Liver (tissue), 10 donors: ENCODE measurements at places on chromosomes 3 and 15. TPM values are rescaled to one million over a fixed set of nuclear protein-coding genes. Genes with fewer than 3 reads are reported as not detected.
A peak's percentile ranks its signal among the peaks of the same experiment; 100 is the strongest.

DNA sequence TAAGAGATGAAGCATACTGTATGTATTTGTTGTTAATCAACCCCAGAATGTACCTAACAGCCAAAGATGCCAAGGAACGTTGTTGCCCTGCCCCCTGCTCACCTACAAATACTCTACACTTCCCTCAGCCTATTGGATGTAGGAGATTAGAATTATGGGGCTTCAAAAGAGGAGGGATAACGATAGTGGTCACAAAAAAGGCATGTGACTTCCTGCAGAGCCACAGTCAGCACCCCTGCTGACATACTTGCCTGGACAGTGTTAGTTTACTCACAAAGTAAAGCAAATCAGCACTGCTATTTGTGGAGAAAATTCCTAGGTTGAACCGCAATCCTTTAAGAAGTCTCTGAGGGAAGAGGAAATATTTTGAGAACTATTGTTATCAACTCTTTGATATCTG is 37.9 kb downstream of the PARP15 start:
- no peaks in the 10 kb centered on the region for H3K4me1 ChIP-seq
- DNase-seq: no peak
- H3K4me3 ChIP-seq: no peak overlapping the region
- H3K27me3 ChIP-seq: no peaks in the 10 kb centered on the region

DNA sequence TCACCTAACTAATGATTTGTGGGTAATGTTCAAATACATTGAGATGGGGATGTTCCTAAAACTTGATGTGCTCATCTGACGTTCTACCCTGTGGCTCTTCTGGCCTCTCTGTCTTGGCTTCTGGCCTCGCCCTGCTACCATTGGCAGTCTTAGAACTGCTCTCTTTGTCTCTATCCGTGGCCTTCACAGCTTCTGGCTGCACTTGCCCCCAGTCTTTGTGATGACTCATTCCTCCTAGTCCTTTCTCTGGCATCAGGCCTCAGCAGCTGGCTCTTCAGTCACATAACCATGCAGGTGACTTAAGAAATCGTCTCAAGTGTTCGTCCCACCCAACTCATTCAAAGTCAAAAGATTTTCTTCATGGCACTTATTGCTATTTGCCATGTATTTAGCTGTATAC is 188.1 kb downstream of the BBX start:
- H3K4me3 ChIP-seq: no peak overlapping the region
- H3K27me3 ChIP-seq: no peaks in the 10 kb centered on the region
- no peak for DNase-seq
- H3K4me1 ChIP-seq: no peaks in the 10 kb centered on the region
- no peak overlapping the region for H3K27ac ChIP-seq
- H3K36me3 ChIP-seq: peaks cover 12% of the 10 kb centered on the region

DNA sequence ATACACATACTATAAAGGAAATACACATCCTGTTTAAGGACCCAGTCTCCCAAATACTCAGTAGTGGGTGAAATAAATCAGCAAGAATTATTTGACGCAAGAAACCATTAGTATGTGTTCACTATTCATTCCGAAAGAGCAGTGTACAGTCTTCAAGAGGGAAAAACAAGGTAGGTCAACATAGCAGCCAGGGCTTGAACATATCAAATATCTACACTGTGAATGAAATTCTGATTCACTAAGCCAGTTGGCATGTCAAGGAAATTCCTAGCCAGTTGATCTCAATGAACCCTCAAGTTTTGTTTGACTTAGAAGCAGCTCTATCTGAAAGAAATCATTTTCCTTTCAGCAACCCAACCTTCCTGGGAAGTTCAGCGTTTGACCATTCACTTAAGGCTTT is 99.0 kb downstream of the CNTN3 start:
- DNase-seq: no peak
- H3K4me1 ChIP-seq: no peaks in the 10 kb centered on the region
- no peaks in the 10 kb centered on the region for H3K36me3 ChIP-seq
- H3K4me3 ChIP-seq: no peak overlapping the region

STRIT1 gene
- total RNA-seq: not detected

DNA sequence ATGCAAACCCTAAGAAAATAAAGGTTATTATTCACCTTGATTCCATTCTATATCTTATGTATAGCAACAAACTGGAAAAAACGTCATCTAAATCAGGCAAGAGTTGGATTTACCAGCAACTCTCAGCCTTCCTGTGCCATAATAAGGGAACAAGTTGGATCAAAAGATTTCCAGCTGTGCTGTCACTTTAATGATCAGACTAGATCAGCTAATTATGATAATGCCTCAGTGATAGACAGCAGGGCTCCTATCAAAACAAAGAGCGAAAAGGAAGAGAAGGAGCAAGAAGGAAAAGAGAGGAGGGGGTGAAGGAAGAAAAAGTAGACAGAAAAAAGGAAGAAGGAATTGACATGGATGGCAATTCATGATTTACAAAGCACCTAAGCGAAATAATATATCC is 36.7 kb upstream of the BCL6 start:
- no peak for DNase-seq
- no peaks in the 10 kb centered on the region for H3K4me1 ChIP-seq
- no peak overlapping the region for H3K27ac ChIP-seq
- no peaks in the 10 kb centered on the region for H3K27me3 ChIP-seq
- H3K36me3 ChIP-seq: no peaks in the 10 kb centered on the region
- no peak overlapping the region for H3K4me3 ChIP-seq

DNA sequence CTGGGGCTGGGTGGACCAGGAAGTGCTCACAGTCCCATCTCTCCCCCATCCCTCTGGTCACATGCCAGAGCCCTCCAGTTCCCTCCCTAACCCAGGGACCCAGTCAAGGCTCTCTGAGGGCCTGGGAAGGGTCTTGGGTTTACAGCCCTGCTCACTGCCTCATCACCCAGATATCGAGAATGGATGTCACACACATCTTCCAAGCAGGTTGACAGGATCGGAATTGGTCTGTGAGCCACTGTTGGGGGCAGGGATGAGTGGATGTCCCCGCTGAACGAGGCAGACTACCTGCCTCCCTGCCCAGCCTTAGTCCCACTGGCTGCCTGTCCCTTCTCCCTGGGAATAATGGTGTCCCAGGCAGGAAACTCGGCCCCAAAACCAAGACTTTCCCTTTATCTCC is 20.0 kb upstream of the GOLGA6C start:
- no peak for DNase-seq
- no peaks in the 10 kb centered on the region for H3K36me3 ChIP-seq
- H3K27me3 ChIP-seq: peaks cover under 1% of the 10 kb centered on the region

AP4E1 gene
- 7.3 TPM for total RNA-seq

DNA sequence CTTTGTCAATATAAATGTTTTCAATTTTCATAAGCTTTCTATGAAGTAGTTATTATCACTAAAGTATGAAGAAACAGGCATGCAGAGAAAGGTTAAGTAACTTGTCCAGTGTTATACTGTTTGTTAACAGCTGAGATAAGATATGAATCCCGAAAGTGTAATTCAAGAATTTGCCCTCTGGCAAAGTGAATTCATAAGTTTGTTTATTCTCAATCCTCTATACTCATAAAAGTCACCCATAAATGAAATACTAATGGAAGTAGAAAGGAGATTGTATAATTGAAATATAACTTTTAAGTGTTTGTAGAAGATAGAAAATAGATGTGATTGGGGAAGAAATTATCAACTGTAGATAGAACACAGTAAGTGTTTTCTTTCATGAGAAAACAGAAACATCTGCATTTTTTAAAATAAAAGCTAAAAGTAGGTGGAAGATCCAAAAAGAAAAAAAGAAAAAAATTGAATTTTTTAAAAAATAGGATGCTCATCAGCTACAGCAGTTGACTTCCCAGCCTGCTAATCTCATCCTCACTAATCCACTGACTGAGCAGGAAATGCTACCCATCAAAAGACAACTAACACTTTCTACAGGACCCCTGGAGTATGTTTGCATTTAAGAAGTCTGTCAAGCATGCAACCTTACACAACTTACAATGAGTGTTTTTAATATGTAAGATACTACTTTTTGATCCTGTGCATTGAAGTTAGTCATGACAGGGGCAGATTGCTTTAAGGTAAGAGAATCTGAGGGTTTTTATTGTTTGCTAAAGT is 878.1 kb downstream of the SI start:
- H3K27me3 ChIP-seq: no peaks in the 10 kb centered on the region
- H3K4me1 ChIP-seq: no peaks in the 10 kb centered on the region
- H3K36me3 ChIP-seq: no peaks in the 10 kb centered on the region
- no peak for DNase-seq

DNA sequence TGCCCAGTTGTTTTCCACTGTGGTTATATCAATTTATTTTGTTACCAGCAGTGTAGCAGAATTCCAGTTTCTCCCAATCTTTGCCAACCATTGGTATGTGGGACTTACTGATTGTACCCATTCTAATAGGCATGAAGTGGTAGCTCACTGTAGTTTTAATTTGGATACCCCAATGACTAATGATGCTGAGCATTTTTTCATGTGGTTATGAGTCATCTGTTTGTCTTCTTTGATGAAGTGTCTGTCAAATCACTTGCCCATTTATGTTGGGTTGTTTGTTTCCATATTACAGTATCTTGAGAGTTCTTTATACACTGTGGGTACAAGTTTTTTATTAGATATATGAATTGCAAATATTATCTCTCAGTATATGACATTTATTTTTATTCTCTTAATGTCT is 644.3 kb downstream of the NR2F2 start:
- H3K36me3 ChIP-seq: no peaks in the 10 kb centered on the region
- H3K27me3 ChIP-seq: no peaks in the 10 kb centered on the region
- no peak for DNase-seq
- H3K27ac ChIP-seq: no peak overlapping the region
- no peaks in the 10 kb centered on the region for H3K4me1 ChIP-seq

DNA sequence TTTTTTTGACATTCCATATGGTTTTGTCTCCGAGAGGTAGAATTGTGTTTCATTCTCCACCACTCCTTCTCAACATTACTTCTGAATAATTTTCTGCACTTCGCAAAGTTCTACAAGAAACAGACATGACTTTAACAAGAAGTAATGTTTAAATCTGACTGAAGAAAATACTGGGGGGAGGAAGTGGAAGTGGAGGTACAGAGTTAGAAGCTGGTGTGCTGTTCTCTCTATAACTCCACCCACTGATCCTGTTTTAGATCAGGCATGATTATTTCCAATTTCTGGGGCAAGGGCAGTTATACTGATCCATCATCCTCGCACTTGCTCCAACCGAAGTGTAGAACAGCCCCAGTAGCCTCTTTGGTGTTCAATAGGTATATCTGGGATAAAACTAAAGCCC is 9.2 kb upstream of the MCCC1 start:
- no peaks in the 10 kb centered on the region for H3K36me3 ChIP-seq
- peak overlapping the region; percentile 72 for H3K27ac ChIP-seq
- no peaks in the 10 kb centered on the region for H3K27me3 ChIP-seq
- DNase-seq: no peak
- peaks cover 9% of the 10 kb centered on the region for H3K4me1 ChIP-seq
- no peak overlapping the region for H3K4me3 ChIP-seq

DNA sequence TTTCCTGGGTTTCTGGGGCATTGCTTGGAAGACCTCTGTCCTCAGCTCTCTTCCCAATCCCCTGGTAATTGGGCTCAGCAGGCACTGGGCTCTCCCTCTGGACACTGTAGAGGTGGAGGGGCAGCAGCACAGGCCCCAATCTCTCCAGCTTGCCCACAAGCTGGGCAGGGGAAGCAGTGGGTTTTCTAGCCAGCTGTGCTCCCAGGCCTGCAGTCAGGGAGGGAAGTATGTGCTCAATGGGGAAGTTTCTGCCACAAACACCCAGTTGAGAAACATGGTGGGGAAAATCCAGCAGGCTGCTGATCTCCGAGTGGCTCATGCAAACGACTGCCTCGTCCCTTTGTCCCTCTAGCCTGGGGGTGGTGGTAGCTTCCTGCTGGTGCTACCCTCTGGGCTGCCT is 12.8 kb upstream of the RFT1 start:
- H3K27ac ChIP-seq: no peak overlapping the region
- DNase-seq: no peak
- no peaks in the 10 kb centered on the region for H3K27me3 ChIP-seq
- peaks cover 6% of the 10 kb centered on the region for H3K4me1 ChIP-seq
